ENCODE measurements at places on chromosomes 4 and X.

DNA sequence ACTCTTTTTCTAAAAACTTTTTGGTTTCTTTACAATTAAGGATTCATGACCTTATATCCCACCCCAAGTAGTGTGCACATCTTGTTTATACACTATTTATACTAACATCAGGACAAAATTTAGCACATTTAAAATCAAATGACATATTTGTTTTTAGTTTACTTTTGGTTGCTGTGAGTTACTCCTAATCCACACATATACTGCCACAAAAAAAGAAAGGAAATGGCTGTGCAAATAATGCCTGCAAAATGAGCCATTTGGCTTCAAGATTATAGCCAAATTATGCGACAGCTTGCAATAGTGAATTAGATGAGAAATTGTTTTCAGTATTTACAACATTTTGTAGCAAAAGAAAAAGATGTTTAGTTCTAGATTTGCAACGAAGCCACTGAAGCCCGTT, 10.4 kb upstream of the ARHGEF38 start:
- no peak for DNase-seq

GRCh38 chr4:162700358-162700757, 466.3 kb downstream of the NAF1 start:
- DNase-seq: no peak

- DNase-seq: no peak
These were observed 70.1 kb upstream of the CBR4 start for GRCh38 chr4:169079942-169080827.

DNA sequence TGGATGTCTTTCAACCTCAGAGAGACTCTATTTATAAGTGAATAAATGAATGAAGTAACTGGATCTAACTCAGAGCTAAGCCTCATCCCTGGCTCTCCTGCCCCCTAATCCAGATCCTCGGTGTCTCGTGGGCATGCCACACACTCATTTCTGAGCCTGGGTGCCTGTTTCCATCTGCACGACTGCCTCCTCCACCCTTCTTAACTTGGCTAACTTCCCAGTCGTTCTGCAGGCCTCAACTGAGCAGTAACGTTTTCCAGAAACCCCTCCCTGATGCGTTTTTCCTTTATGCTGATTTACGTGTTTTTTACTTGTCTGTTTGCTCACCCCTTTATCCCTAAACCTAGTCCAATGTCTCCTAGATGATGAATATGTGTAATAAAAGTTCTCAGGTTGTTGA, 186.9 kb upstream of the HS3ST1 start:
- DNase-seq: no peak

- no peak for DNase-seq
These were observed 355 bp downstream of the GRID2 start for GRCh38 chr4:92304121-92304520.

DNA sequence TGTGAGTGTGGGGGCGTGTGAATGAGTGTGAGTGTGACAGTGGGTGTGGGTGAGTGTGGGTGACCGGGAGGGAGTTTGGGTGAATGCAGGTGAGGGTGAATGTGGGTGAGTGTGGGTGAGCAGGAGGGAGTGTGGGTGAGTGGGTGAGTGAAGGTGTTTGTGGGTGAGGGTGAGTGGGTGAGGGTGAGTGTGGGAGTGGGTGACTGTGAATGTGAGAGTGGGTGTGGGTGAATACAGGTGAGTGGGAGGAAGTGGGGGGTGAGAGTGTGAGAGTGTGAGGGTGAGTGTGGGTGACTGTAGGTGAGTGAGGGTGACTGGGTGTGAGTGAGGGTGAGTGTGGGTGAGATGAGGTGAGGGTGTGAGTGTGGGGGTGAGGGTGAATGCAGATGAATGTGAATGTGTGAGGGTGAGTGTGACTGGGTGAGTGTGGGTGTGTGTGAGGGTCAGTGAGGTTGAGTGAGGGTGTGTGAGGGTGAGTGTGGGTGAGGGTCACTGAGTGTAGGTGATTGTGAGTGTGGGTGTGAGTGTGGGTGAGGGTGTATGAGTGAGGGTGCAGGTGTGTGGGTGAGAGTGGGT, 1677.3 kb upstream of the TENM3 start:
- no peak for DNase-seq

DNA sequence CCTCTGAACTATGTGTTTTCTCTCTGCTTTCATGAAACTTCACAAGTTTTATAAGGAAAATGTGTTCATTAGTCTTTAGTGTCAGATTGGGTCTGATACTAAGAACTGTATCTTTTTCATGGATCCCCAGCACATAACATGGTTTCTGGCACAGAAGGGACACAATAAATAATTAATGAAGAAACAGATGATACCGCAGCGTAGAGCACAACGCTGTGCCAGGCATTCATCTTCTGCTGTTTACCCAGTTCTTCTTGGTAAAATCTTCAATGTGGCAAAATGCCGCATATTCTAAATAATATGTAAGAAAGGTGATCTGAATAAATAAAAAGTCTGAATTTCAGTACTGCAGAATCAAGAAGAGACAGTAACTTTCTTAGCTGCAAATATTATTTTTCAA, 12.3 kb downstream of the SCARB2 start:
- DNase-seq: no peak

DNA sequence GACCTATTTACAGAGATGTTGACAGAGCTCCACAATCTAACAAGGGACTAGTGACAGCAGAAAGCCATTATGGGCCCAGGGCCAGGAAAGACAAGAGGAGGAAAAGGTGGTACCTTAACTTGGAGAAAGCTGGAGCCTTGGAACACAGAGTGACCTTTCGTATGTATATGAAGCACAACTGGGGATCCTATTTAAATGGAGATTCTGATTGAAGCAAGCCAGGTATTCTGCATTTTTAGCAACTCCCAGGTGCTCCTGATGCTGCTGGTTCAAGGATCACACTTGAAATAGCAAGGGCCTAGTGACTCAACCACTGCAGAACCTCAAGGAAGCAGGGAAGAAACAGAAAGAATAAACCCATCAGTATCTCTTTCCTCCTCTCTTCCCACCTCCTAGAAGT, 99.4 kb downstream of the TMEM47 start:
- DNase-seq: no peak

DNA sequence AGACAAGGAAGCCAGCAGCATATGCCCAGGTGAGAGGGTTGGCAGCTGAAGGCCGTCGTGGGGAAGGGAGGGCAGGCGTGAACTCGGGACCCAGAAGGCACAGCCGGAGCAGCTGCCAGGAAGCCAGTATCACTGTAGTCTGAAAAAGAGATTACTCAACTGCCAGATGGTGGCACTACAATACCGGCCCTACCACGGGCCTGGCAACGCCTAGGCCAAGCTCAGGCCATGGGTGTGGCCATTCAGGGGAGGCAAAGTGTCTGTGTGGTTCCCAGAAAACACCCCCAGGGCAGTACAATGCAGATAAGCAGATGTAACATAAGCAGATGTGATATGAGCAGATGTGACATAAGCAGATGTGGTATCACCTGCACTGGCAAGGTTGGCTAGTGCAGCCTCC, 236.0 kb downstream of the AFAP1 start:
- no peak for DNase-seq

DNA sequence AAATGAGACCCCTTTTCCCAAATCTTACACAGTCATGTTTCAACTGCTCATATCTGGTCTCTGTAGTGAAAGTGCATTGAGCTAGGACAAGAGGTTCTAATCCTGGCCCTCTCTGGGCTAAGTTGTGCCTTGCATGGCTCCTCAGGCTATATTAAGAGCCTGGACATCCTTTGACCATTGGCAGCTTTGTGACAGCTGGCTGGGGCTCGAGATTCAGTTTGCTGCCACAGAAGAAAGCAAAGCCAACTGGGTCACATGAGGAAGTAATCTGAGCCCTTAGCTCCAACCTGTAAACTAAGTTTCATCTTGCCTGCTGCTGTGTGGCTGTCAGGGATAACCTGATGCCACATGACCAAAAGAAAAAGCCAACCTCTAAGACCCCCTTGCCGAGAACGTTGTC, 51.8 kb upstream of the JADE1 start:
- DNase-seq: no peak

GRCh38 chr4:178086320-178086719, 644.1 kb upstream of the AGA start:
- DNase-seq: no peak

DNA sequence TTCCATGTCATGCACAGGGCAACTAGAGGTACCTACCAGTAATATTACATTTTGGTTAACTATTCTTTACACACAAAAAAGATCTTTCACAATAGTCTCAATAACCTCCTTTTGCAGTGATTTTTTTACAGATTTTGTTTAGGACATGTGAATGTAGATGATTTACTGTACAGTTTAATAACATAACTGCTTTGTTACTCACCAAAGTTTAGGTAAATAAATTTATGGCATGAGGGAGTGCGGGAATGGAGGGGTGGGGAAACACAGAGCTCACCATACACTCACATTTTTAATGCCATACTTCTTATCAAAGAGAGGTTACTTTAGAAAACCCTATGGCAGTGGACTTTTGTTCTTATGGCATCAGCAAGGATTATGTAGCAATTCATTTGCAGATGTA, 93.1 kb upstream of the TEX13A start:
- no peak for DNase-seq

- no peak for DNase-seq
These were observed 113.0 kb upstream of the EDNRA start for GRCh38 chr4:147367891-147368290.

GRCh38 chr4:24053934-24054333, 164.1 kb upstream of the PPARGC1A start:
- no peak for DNase-seq

DNA sequence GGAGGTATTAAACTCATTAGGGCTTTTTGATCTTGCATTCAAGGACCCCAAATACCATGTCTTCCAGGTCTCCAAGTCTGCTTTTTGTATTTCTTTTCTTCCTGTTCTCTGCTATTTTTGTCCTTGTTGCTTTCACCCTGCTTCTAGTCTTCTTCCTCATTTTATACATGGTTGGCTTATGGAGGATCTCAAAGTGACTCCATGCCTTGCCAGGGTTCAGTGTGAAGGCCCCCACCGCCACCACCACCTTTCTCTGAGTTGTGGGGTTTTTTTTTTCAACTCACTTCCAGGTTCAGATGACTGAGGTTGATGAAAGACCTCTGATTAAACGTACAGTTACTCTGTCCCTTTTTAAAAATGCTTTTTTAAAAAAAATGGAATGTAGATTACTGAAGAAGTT, 96.3 kb downstream of the MAML3 start:
- DNase-seq: no peak

- DNase-seq: no peak
These were observed 181.6 kb upstream of the POU3F4 start for GRCh38 chrX:83326539-83326938.

DNA sequence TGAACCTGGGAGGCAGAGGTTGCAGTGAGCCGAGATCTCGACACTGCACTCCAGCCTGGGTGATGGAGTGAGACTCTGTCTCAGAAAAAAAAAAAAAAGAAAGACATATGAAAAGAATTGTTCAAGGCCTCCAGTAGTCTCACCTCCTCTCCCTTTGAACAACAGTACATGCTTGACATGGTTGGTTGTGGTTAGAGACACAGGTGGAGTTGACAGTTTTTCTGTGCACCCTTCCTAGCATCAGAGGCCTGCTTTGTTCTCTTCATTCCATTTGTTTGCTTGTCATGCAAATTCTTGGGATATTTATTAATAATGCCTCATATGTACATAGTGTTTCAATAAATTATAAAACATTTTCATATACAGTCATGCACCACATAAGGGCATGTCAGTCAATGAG, 18.3 kb upstream of the PDCL2 start:
- no peak for DNase-seq

GRCh38 chr4:168269896-168270295, 48.7 kb downstream of the DDX60 start:
- DNase-seq: no peak
